ENCODE measurements at places on chromosomes 13 and 19. TPM values are rescaled to one million over a fixed set of nuclear protein-coding genes. Genes with fewer than 3 reads are reported as not detected.

The EFNB2 gene
- 0.09 TPM for total RNA-seq

The GSX1 gene
- total RNA-seq: not detected

The PSG6 gene
- total RNA-seq: not detected

The PTPRH gene
- total RNA-seq: 4.1 TPM

The TPTE2 gene
- total RNA-seq: not detected

The ZFP30 gene
- 10.9 TPM for total RNA-seq

The MYH14 gene
- total RNA-seq: 0.09 TPM

The CBY2 gene
- total RNA-seq: not detected

The CAB39L gene
- 10.7 TPM for total RNA-seq

The FGF21 gene
- total RNA-seq: not detected

The N4BP2L1 gene
- total RNA-seq: 2.7 TPM

The ZC3H13 gene
- total RNA-seq: 13.7 TPM

The UPF3A gene
- 26.2 TPM for total RNA-seq

The KIR3DL3 gene
- total RNA-seq: not detected

The TRPC4 gene
- total RNA-seq: 0.09 TPM

The KANK3 gene
- 0.16 TPM for total RNA-seq

The CFAP97D2 gene
- not detected for total RNA-seq

The JSRP1 gene
- total RNA-seq: not detected

The KISS1R gene
- total RNA-seq: 0.09 TPM

All from bronchial smooth muscle cell (primary cell).